ENCODE measurements at places on chromosomes 2 and 18.

GRCh38 chr2:1539973-1540372 lies 126.7 kb downstream of the TPO start:
- no peak for DNase-seq

GRCh38 chr2:134976074-134976702 lies 57.6 kb downstream of the CCNT2 start:
- no peak for DNase-seq

DNA sequence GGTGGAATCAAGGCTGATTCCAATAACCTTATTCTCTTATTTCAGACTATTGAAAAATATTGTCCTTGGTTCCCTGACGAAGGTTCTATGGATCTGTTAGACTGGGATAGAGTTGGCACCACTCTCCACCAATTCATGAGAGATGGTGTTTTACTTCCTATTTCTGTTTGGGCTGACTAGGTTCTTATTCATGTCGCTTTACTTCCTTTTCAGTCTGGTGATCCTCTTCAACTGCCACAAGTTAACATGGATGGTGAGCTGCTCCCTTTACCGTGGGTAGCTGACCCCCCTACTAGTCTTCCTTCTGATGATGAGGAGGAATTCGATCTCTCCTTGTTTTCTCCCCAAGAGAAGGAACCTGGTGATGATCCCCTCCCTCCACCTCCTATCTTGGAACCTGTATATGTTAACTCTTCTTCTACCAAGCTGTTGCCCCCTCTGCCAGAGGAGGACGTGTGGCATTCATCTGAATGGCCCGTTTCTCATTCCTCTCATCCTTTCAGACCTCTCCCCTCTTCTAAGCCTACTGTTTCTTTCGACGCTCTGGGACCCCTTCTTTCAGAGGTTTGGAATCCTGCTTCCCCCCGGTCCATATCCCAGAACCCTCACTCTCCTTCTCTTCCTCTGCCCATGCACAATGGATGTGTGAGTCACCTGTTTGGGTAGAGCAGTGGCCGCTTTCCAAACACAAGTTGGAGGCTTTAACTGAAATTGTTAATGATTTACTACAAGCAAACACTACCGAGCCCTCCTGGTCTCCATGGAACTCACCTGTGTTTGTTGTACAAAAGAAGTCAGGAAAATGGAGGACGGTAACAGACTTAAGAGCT lies 13.5 kb upstream of the CNOT11 start:
- DNase-seq, result peak; percentile 95

- no peak for DNase-seq
Measured at GRCh38 chr18:10454681-10455557, 484 bp downstream of the APCDD1 start.

- DNase-seq, result peak; percentile 33
Measured at GRCh38 chr2:206443735-206444527, 599 bp downstream of the ADAM23 start.

- DNase-seq, result no peak
Measured at GRCh38 chr2:30661173-30662107, 145.8 kb downstream of the CAPN13 start.

GRCh38 chr18:32634876-32635431 lies 137.9 kb downstream of the KLHL14 start:
- no peak for DNase-seq

GRCh38 chr2:120343433-120344105 lies 2.4 kb upstream of the INHBB start:
- peak; percentile 85 for DNase-seq

GRCh38 chr18:51498085-51498855 lies 300.8 kb upstream of the MEX3C start:
- no peak for DNase-seq

DNA sequence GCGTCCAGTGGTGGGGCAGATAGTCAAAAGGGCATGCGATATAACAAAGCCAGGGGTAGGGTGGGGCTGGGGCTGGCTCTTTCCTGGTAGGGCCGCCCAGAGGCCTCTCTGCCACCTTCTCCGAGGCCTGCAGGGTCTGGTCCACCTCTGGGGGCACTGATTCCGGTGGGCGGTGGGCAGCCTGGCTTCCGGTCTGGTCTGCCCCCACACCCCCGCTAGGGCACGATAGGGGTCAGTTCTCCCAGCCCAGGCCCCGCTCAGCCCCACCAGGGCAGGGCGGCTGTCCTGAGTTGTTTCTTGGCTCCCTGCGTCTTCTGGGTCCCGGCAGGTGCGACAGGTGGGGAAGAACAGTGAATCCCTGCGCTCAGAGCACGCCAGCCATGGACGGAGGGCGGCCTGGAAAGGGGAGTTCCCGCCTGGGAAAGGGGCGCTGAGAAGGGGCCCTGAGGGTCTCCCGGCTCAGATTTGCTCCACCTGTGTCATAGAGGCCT lies 707 bp upstream of the ERFE start:
- no peak for DNase-seq

DNA sequence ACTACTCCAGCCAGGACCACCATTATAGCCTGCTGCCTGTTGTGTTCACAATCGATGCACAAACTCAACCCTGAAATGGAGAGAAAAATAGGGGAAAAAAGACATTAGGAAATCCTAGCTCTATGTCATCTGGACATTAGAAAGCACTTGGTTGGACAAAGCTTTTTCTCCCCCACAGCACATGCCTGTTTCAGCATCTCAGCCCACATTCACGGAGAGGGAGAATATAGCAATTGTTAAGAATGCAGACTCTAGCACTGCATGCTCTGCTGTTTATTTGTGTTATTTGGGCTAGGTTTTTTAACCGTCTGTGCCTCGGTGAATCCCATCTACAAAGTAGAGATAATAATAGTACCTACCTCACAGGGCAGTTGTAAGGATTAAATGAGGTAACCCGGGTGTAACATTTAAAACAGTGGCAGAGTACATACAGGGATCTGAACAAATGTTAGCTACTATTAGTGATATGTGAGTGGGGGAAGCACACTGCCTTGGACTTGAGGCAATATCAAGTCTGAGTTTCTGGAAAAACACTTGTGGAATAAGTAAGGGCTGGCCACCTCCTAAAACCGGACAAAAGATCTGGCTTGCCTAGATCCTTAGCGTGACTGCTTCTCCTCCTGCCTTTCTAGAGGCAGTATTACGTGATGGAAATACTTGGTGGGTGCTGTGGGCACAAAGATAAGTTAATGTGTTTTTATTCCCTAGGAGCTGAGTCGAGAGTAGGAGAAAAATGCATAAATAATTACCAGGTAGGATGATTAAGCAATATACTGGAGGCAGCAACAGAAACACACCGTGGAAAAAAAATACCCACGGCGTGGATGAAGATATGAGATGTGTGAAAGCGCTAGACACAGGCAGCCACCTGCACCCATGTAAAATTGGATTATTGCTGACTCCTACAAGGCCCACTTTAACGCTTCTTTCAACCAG lies 1.0 kb upstream of the PPP1CB start:
- peak; percentile 68 for DNase-seq

- DNase-seq, result no peak
Measured at GRCh38 chr2:239929504-239929903, 95.6 kb downstream of the NDUFA10 start.

DNA sequence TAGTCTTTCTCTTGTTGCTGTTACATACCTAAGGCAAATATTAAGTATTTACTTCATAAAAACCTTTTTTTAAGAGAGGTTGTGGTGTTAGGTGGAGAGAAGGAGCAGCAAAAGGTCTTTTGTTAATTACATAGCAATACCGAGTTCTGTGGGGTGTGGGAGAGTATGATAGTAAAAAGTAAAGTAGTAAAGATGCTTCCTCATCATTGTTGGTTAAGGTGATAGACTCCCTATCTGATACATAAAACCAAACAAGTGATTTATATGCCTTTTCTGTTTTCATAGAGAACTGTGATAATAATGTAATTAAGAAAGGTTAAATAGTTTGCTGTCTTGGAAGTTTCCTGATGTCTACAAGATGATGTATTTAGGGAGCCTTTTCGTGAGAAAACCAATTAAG lies 75.4 kb downstream of the EML4 start:
- DNase-seq, result no peak

DNA sequence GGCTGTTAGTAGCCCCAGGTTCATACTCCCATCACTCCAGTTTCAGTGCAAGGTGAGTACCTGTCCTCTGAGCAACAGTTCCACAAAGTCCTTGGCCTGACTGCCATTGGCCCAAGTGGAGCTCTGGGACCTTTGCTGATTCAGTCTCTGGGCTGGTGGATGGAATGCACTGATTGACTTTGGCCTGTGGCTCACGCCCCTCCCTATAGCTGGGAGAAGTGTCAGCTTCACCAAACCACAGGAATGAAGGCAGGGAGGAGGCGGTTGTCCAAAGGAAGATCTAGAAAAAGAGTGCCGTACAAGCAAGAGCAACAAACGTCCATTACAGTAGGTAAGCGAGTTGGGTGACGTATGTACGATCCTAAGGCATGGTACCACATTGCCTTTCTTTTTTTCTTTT lies 34.0 kb downstream of the QPCT start:
- peak; percentile 19 for DNase-seq

DNA sequence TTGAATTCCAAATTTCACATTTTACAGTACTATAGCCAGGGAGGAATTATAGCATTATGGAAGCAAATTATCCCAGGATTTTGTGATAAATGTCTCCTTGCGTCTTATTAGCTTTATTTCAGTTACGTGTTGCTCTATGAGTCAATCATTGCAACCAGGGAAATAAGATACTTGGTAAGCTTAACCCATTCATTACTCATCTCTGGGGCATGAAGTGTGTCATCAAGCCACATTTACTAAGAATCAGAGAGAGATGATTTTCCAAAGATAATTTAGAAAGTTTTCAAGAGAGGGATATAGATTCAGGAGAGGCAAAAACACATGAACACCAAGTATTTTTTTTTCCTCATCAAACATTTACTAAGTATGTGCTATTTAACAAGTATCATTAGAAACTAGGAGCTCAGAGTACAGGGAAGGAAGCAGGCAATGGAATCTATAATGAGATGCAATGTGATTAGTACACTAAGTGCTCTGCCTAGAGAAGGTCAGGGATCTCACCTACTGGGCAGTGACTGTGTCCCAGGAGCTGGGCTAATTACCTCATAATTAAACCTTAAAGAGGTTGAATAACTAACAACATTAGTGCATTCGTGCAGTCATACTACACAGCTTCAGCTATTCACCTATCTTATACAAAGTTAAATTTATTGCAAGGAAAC lies 217.8 kb upstream of the NXPH2 start:
- peak; percentile 4 for DNase-seq

DNA sequence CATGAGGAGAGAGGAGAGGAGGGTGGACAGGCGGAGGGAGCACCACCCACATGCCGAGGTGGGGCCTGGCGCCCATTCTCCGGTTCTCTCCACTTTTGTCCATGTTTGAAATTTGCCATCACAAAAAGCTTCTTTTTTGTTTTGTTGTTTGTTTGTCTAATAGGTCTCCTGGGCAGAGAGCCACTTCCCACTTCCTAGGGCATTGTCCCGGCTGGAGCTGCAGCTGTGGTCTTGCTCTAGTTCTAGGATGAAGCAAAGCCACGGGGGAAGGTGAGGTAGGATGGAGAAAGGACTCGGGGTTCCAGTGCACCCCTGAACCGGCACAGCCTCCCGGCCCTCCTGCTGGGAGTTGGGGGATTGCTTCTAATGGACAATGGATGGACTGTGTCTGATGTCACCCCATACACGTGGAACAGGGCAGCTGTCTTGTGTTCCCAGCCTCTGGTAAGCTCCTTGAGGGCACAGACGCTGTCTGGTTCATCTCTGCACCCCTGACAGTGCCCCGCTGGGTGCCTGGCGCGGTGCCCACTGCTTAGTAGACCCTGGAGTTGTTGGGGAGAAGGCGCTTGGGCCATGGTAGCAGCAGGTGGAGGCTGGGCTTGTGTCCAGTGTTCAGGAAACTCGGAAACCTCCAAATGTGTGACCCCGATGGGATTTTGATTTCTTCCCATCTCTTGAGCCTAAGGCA lies 278.4 kb downstream of the NDUFA10 start:
- no peak for DNase-seq

- no peak for DNase-seq
Measured at GRCh38 chr2:128714285-128714684, 395.6 kb upstream of the HS6ST1 start.

- DNase-seq, result peak; percentile 23
Measured at GRCh38 chr2:35973132-35973736, 382.3 kb upstream of the CRIM1 start.

GRCh38 chr2:115484983-115485382 lies 1042.5 kb downstream of the DPP10 start:
- DNase-seq, result no peak

DNA sequence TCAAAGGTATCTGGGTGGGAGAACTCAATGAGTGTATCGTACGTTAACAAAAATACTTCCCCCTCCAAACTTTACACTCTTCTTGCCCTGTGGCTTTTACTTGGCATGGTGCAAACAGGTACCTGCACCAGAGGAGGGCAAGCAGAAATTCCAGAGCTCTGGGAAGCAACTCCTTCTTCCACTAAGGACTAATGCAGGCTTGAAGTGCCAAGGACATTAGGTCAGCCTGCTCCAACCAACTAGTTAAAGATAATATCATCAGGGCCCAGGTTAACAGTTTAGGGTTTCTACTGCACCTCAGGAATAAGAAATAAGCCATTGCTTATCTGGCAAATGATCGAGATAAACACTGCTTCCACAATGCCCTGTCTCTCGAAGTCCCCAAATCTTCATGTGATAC lies 70.4 kb downstream of the LRPPRC start:
- DNase-seq, result no peak

- no peak for DNase-seq
Measured at GRCh38 chr2:62180975-62181374, 14.9 kb upstream of the B3GNT2 start.

DNA sequence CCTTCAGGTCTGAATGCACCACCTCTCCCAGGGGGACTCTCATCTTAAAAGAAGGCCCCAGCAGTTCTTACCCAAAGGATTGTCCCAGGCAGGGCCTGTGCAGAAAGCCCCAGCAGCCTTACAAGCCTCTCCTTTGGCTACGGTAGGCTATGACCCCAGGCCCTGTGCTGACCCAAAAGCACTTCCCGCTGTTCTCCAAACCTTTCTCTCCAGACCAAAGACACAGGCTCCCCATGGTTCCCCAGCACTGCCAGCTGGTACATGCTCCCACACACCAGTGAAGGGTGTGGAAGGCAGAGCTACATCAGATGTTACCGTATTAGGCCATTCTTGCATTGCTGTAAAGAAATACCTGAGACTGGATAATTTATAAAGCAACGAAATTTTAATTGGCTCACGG lies 35.4 kb downstream of the LBH start:
- no peak for DNase-seq

GRCh38 chr2:47907039-47907781 lies 912 bp upstream of the FBXO11 start:
- no peak for DNase-seq

DNA sequence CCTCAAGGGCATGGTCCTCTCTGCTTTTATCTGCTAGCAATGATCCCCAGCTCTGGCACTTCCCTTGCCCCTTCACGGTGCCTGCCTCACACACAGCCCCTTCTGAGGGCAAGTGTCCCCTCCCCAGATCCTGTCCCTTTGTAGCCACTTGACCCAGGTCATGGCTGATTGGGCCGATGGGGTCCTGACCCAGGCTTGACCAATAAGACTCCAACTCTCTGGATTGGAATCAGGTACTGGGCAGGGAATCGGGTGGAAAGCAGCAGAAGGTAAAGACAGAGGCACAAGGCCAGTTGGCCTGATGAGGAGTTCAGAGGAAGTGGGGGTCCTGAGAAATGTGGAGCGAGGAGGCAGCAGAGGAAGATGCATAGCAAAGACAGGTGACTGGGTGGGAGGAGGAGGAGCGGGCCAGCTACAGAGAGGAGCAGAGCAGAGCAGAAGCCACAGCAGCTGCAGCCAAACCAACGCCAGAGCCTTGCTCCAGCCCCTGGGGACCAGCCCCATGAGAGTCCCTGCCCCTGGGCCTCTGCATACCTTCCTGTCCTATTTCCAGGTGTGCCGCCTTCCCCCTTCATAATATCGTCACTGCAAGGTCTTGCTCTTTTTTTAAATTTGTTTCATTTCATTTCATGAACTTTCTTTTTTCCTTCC lies 39.1 kb downstream of the CAPN13 start:
- DNase-seq, result no peak

Data from Caki2 (cell line).